Omental fat pad (tissue), 4 donors: ENCODE measurements at places on chromosomes 4 and X. TPM values are rescaled to one million over a fixed set of nuclear protein-coding genes. Genes with fewer than 3 reads are reported as not detected.

- no peak for DNase-seq
Measured at GRCh38 chr4:79905212-79905611, 167.8 kb downstream of the ANTXR2 start.

DNA sequence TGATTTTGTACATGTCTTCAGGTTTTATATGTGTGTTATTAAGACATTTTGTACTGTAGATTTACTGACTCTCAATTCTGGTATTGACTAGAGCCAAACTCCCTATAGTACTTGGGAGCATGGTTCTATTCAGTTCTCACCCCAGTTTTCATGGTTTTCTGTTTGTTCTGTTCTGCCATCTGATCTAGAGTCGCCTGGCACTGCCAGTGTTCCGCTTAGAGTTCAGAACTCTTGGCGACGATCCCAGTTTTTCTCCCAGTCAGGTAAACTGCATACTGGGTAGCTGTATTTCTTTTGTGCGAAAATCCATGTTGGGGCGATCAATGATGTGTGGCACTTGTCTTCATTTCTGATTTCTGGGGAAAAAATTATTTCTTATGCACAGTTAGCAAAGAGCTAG lies 78.0 kb downstream of the PHOX2B start:
- DNase-seq, result no peak

- no peak for DNase-seq
Measured at GRCh38 chr4:169037506-169037905, 27.5 kb upstream of the CBR4 start.

GRCh38 chr4:8391972-8392371 lies 48.6 kb downstream of the ACOX3 start:
- DNase-seq, result no peak

GRCh38 chr4:6023731-6024130 lies 5.5 kb upstream of the C4orf50 start:
- DNase-seq, result no peak

SPARCL1 gene
- 1,726 TPM for total RNA-seq

CCKAR gene
- not detected for total RNA-seq

WDR17 gene
- 3.6 TPM for total RNA-seq

TEX13D gene
- total RNA-seq, result not detected

PRRG1 gene
- 21.8 TPM for total RNA-seq

HTR2C gene
- not detected for total RNA-seq

RAB40AL gene
- 0.84 TPM for total RNA-seq

PRKX gene
- total RNA-seq, result 17.5 TPM
